ENCODE measurements at places on chromosomes 4 and X.

GRCh38 chrX:17535229-17535628, 160.2 kb downstream of the NHS start:
- peak; percentile 14 for DNase-seq

DNA sequence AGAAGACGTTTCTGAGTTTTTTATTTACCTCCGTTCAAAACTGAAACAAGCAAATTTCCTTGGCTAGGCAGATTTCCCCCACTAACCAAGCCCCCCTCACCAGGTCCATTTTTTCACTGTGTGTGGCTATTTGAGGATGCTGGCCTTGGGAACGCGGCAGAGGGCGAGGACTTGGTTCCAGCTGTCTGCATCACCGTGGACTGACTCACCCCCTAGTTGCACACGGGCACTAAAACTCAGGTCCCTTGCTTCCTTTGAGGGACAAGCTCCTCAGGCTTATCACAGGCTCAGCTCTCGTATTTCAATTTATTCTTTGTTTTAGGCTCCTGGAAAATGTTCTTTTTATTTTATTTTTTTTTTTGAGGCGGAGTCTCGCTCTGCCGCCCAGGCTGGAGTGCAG, 8.4 kb upstream of the MTNR1A start:
- DNase-seq, result no peak

GRCh38 chr4:48752726-48753125, 27.4 kb downstream of the FRYL start:
- DNase-seq, result no peak

DNA sequence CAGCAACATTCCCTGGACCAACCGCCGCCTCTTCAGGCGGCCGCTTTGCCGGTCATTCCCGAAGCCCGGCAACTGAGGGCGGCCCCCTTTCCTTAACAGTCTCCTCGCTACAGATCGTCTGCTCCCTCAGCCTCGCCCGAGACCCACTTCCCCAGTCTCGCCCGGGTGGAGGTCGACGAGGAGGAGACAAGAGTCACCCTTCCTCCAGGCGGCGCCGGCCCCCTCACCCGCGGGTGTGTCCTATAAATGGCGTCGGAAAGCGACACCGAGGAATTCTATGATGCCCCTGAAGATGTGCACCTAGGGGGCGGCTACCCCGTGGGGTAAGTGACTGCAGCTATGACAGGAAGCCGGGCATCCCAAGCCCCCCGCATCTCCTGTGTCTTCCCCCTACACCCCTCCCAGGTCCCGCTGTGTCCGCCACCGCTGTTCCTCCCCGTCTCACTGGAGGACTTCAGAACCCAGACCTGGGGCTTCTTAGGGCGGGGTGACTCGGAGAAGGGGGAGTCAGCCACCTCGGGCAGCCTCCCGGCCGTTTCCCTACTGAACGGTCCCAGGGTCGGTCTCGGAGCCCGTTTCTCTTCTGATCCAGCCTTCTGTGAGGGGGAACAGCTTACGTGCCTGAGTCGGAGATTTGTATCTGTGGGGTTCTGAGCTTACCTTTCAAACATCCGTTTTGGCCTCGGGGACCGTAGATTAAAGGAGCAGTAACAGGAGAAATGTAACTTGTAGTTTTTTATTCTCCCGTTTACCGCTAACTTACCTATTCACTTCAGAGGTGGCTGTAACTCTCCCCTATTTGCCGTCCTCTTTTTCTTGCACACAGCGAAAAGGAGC, 570 bp downstream of the WDR44 start:
- DNase-seq, result peak; percentile 25

Measured in stimulated activated CD4-positive, alpha-beta T cell treated with anti-CD3 and anti-CD28 coated beads, Interleukin-15, amount 100 ng/mL, for 48 hours (primary cell).